AG09309 (cell line): ENCODE measurements at places on chromosomes 16 and 17.

DNA sequence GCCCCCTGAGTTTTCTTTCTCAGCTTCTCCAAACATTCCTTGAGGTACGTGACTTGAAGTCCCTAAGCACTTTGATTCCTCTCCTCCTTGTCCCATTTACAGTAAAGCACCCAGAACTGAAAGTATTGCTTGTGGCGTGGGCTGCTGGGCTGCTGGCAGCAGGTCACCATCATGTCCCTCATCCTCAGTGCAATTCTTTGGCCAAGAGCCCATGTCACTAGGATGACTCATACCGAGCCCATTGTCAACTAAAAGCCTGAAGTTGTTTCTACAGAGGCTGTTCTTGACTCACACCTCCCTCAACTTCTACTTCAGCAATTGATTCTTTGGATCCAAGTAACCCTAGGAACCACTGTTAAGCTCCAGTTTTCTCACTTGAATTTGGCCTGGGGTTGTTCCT is 54.3 kb downstream of the KPNA2 start:
- DNase-seq = no peak

DNA sequence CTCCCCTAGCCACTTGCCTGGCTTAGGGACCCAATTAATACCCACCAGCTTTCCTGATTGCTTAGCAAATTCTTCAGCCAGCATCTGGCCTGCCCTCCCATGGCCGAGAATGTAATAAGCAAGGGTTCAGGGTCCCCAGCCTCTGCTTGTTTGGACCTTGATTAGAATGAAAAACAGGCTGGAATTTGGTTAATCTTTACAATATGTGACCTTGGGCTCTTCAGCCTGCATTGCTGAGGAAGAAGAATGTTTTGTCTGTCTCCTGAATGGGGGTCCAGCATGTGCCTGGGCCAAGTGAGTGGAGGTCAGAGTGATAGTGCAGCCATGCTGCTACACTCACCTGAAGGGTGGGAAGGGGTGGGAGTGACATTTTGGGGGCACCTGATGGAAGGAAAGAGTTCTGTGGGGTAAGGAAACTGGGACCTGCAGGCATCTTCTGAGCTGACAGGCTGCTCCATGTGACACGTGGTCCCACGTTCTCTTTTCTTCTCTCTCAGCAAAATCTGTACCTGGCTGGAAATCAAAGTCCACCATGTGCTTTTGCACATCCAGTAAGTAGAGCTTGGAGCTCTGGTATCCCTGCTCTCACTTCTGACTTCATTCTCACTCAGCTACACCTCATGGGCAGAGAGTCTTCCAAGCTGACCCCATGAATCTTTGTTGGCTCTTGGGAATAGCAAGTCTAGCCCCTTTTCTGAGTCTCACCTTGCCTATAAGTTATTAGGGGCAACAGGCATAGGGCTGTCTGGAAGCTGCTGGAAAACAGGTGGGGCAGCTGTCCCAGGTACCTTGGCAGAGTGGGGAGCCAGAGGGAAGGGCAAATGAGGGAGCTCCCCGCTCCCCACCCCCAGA is 5.3 kb downstream of the TMEM106A start:
- no peak for DNase-seq

DNA sequence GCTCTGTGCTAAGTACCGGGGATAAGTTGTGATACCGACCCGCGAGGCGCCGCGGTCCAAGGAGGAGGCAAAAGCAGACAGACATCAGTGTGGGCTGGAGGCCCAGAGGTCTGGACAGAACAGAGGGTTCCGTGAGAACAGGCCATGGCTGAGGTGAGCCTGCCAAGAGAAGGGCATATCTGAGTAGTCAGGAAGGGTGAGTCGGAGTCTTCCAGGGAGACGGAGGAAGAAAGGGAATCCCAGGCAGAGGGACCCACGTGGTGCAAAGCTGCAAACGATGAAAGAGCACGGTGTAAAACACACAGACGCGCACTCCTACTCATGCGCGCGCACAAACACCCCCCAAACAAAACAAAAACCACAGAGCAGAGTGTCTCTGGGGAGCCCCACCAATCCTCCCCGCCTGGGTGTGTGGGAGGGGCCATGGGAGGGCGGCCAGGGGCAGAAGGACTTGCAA is 18.1 kb downstream of the RHBDL3 start:
- no peak for DNase-seq

DNA sequence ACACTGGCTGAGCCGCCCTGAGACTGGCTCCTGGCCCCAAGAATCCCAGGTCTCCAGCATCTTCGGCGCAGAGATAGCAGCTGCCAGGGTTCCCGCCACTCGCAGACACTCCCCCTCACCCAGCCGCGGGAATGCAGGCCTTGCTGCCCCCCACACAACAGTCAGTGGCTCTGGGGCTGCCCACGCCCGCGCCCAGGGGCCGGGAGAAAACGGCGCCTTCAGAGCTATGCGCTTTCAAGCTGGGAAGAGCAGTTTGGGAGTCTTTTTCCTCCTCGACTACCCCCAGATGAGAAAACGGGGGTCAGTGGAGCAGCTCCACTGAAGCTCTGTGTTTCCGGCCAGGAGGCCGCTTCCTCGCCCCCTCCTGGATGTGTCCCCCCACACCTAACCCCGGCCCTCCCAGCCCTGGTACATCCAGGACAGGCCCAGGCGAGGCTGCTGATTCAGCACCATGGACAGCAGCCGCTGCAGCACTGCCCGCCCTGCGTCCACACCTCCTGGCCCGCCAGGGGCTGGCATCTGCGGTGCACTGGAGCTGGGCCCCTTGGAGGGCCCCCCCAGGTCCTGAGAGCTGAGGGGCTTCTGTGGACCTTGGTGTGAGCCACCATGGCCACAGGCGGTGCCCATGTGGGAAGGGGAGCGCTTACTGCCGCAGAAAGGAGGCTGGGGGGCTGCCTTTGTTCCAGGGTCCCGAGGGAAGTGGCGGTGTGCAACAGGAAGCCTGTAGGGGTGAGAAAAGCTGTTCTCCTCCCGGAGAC is 35.7 kb downstream of the CACNA1H start:
- no peak for DNase-seq

- no peak for DNase-seq
Observed at GRCh38 chr16:5215901-5216300, 118.3 kb upstream of the EEF2KMT start.

DNA sequence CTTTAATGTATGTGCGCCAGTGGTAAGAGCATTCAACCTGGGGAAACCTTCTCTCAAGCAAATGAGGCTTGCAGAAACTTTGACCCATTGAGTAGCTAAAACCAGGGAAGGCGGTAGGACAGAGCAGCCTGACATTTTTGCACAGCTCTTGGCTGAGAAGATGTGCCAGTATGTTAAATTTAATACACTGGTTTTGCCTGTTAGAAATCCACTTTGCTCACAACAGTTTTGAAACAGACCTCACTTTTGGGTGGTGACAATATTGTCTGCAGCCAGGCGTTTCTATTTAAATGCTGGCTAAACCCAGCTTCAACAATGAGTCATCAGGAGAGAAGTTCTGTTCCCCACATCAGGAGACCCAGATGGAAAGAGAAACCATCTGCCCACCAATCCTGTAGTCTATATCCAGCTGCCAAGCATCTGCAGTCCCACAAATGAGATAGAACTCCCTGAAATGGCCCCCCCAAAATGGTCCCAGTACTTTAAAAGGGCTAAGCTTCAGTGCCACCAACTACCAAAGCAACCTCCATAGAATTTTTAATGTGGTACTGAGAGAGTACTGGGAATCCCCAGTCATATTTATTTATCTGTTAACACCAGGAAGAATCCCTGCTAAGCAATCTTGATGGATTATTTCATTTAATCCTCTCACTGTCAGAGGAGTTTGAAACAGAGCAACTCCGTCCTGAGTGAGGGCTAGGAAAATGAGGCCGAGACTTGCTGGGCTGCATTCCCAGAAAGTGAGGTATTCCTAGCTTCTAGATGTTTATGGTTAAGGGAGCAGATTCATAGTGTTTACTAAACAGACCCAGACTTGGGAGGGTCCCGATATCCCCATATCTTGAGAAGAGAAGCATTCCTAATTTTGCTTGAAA is 29.0 kb upstream of the CLEC3A start:
- peak; percentile 21 for DNase-seq

GRCh38 chr16:85011846-85012284 is 530 bp upstream of the ZDHHC7 start:
- DNase-seq = no peak

DNA sequence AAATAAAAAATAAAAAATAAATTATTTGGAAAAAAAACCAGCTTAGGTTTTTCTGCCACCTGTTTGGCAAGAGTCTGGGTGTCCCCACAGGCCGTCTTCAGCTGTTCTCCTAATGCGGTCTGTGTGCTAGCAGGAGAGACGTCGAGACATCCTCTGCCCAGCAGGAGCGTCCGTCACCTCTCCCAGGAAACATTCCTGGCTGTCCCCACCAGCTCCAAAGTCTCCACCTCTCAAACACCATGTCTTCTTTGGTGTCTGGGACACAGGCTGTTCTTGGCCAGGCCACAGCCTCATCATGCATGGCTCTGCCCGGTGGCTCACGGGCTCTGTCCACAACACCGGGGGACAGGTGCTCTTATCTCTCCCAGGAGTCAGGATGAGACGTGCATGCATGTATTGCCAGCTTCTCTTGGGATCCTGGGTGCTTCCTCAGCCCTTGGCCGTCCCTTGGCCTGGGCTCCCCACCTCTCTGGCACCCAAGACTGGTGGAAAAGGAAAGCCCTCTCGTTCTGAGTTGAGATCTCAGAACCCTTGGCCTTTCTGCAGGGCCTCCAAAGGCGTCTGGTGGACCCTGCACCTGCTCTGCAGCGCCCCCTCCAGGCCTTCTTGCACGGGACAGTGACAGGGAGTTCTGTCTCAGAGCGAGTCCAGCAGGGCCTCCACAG is 84.9 kb upstream of the CBX4 start:
- no peak for DNase-seq

DNA sequence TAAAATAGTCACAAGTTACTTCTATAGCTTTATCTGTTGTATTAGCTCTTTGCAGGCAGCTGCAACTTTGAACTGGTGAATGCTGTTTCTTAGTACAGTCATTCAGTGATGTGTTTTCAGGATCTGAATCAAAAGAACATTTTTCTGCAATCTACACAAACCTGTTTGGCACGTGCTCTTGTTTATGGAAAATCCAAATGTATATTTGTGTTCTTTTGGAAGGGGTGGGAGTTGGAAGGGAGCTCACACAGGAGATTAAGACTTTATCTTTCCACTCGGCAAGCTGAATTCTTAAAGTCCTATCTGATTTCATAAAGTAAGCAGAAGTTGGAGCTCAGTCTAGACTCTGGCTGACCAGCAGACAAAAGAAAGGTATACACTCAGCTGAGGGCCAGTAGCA is 300.2 kb downstream of the MAP2K6 start:
- DNase-seq = no peak

GRCh38 chr17:55988861-55989260 is 164.4 kb upstream of the ANKFN1 start:
- no peak for DNase-seq

DNA sequence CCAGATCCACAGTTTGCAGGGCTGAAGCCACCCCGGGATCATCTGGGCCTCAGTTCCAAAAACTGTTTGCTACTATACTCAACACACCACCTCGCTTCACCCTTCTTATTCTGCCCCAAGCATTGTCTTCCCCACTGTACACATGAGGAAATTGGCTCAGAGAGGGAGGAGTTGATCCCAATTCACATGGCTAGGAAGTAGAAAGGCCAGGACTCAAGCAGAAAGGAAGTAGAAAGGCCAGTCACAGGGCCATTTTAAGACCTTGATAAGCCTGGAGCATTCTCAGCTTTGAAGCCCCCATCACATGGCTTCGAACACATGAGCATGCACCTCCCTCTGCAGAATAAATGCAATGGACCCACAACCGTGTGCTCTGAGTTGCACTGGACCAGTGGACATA is 7.7 kb upstream of the PRSS22 start:
- no peak for DNase-seq

- peak; percentile 86 for DNase-seq
Observed at GRCh38 chr16:88306860-88307545, 75.8 kb upstream of the ZNF469 start.

DNA sequence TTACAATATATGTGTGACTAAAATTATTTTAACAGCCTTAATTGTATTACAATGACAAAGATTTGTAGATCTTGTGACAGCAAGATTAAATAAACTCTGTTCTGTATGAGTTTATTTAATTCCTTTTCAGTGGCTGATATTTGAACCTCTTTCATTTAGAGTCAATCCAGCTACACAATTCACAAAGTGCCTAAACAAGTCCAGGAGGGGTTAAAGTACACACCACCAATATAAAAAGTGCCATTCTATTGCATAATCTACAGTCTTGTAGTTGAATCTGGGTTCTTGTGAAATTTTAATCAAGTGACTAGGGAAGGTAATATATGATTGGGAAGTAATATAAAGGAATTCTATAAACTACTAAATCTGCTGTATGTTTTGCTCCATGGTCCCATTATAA is 3.9 kb upstream of the NFAT5 start:
- no peak for DNase-seq
